Mucosa of descending colon (tissue), 3 donors: ENCODE measurements at places on chromosomes 3 and 15.

- DNase-seq, result no peak
Measured at GRCh38 chr15:46552316-46552715, 917.5 kb downstream of the SQOR start.

- DNase-seq, result no peak
Measured at GRCh38 chr15:69232765-69233164, 65.9 kb upstream of the PAQR5 start.

- no peak for DNase-seq
Measured at GRCh38 chr15:57165992-57166391, 210.3 kb upstream of the CGNL1 start.

- DNase-seq, result peak; percentile 44
Measured at GRCh38 chr15:71136793-71137518, 21.7 kb downstream of the THSD4 start.

DNA sequence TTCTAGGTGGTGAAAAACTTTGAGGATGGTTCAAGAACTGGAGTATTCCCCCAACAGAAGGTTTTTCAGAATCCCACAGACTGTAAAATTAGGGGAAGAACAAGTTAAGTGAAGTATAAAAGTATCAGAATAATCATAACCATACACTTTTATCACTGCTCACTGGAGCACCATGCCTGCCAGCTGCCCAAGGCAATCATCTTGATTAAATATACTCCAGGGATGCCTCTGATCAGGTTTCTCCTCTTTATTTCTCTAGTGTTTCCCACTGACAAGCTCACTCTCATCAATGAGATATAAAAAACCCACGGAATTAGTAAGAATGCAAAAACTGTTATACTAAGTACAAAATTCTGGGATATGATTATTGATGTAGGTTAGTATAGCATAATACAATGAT is 108.0 kb downstream of the STAG1 start:
- no peak for DNase-seq

DNA sequence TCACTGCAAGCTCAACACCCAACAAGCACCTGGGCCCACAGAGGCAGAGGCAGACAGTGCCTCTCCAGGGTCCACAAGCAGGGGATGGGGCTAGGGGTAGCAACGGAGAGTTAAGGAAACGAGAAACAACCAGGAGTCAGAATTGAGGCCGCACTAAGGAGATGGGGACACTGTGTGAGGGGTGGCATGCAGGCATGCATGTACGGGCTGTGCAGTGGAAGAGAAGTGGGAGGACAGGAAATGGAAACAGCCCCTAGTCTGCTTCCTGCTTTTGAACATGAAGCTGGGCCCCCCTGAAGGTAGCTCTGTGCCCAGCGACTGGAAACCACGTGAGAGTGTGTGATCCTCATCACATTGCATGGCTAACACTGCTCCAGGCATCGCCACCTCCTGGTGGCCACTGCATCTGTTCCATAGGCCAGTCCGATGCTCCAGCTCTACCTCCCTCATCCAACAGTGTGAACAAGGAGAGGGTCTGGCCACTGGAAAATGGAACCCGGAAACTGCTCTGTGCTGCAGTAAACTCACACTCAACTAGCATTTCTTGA is 44.0 kb downstream of the XXYLT1 start:
- peak; percentile 22 for DNase-seq

- no peak for DNase-seq
Measured at GRCh38 chr3:43906849-43907507, 216.2 kb downstream of the ABHD5 start.

DNA sequence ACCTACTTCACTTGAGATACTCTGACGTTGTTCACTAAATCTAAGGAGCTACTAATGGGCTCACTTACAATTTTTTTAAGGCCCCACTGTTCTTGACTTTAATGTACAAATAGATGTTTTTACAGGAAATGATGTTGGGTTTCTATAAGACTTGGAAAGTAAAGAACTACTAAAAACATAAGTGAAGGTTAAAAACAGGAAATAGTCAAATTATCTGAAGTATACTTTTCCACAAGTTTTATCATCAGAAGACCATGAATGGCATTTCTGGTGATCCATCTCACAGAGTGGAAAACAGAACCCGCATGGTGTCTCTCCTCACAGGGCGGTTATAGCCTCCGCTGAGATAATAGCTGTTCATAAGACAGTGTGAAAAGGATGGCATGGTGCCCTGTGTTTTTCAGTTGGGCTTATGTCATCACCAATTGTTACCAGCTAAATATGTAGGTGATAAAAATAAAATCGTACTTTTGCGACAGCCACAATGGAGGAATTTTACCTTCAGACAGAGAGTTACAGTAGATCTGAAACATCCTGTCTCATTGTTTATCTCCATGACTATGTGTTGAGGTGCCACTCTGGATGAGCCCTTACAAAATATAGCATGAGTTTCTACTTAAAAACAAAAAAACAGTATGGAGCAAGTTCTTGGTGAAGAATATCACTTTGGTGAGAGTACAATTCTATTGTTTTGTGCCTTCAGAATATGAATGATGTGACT is 462.4 kb downstream of the RAP2B start:
- DNase-seq, result no peak

DNA sequence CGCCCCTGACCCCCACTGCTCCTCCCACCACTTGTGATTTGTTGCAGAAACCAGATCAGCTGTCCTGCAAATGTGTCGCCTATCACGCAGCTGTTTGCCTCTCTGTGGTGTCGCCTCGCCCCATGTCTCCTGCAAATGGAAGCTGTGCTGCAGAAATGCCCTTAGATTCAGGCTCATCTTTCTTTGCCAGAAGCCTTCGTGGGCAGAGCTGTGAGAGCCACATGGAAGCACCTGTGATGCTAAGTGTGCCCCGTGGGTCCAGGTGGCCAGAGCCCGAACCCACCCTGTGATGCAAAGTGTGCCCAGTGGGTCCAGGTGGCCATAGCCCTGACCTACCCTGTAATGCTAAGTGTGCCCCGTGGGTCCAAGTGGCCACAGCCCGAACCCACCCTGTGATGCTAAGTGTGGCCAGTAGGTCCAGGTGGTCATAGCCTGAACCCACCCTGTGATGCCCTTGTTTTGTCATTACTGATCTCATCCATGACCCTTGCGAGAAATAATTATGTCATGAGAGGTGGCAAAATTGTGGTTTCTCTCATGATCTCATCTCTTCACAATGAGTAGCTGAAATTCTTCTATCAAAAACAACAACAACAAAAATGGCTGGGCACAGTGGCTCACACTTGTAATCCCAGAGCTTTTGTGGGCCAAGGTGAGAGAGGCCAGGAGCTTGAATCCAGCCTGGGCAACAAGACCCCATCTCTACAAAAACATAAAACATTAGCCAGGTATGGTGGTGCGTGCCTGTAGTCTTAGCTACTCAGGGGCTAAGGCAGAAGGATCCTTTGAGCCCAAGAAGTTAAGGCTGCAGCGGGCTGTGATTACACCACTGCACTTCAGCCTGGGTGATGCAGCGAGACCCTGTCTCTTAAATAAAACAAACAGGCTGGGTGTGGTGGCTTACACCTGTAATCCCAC is 187.4 kb downstream of the GOLGA6L6 start:
- peak; percentile 52 for DNase-seq

DNA sequence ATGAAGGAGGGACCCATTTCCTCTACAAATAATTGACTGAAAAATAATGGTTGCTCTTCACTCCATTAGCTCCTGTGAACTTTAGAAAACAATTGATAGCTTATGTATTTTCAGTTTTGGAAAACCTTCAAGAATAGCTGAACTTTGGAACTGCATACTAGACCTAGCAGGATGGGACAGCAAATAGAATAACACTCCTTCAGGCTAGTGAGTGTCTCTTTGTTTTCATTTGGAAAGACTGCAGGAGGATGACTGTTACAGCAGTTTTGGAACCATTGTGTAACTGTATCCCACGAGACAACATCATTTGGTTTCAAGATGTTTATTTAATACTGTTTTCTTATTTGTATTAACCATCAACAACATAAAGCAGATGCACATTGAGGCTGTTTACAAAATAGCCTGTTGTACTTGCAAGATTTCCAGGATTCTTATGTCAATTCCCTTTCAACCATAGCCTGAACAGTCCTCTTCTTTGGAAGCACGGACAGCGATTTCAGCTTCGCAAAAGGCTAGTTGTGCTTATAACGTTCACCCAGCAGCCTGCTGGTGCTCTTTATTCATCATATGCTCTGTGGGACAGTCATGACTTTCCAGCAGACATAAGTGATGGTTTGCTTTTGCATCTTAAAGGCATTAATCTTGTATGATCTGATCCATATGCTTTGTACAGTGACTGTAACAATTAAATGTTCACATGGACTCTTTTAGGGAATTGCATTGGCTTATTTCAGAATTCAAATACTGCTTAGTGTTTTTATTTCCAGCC is 335.5 kb downstream of the IL5RA start:
- no peak for DNase-seq

DNA sequence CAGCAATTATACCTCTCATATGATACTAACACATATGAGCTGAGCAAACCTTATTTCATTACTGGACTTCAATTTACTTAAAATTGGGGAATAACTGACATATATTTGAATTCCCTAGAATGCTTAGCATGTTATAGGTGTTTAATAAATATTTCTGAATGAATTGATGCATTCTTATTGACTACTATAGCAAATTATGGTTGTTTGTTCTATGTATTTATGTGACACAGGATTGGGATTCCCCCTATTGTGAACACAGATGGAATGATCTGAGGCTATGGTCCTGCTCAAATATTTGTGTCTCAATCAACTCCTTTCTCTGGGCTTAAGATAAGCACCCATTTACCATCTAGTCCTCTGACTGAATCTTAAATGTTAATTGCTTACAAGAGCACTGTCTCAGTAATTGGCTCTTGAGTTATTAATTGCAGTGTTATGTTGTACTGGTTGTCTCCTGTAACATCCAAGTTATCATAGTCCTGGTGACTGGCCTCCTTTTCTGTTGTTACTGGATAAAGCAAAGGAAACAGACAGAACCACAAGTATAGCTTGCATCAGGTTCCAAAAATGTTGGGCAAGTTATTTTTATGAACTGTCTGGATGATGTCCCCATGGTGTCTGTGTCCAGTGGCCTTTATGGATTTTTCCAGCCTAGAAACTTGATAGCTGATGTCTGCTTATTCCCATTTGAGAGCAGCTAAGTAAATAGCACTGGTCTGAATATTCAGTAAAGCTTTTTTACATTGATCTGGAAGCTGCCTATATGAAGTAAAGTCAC is 2.3 kb upstream of the UACA start:
- no peak for DNase-seq

- DNase-seq, result no peak
Measured at GRCh38 chr15:87045746-87046145, 966.1 kb downstream of the AGBL1 start.

GRCh38 chr3:54940971-54941370 is 13.1 kb upstream of the LRTM1 start:
- DNase-seq, result no peak

DNA sequence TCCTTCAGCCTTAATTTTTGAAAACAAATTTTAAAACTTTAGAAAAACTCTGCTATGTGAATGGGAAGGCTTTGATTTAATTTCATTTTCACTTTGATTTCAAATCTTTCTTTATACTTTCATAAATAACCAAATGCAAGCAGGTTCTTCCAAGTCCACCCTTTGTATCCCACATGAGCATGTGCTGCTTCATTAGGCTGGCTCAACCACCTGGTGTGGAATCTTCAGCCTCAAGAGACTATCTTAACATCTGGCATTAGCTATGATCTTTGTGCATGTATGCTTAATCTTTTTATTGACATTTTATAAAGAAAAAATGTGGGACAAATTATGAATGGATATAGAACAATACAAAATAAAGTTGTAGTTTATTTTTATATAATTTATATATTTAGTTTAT is 81.8 kb upstream of the MLF1 start:
- DNase-seq, result no peak

DNA sequence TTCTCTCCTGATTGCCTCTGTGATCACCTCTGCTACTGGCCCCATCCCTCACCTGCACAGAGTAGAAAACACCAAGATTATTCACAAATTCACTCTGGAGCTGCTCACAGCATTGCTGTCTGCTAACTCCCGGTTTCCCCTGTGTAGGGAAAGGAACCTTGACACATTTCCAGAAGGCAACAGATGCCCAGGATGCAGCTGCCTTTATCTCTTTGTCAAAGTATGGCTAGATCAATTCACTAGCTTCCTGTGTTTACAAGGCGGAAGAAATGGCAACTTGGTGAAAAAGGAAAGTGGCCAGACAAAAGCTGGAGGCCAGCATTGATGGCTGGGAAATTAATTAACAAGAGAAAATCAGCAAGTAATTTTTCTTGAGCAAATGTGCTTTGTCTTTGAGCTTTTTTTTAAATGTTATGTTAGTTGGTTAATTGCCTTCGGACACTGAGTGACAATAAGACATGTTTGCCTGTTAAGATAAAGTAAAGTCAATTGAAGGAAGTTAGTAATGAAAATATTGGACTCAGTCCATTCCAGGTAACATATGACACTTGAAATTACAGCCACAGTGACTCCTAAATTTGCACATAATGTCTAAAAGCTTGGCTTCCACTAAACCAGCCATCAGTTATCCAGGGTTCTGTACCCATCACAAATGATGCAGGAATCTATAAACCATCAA is 394.6 kb upstream of the IL12A start:
- no peak for DNase-seq

DNA sequence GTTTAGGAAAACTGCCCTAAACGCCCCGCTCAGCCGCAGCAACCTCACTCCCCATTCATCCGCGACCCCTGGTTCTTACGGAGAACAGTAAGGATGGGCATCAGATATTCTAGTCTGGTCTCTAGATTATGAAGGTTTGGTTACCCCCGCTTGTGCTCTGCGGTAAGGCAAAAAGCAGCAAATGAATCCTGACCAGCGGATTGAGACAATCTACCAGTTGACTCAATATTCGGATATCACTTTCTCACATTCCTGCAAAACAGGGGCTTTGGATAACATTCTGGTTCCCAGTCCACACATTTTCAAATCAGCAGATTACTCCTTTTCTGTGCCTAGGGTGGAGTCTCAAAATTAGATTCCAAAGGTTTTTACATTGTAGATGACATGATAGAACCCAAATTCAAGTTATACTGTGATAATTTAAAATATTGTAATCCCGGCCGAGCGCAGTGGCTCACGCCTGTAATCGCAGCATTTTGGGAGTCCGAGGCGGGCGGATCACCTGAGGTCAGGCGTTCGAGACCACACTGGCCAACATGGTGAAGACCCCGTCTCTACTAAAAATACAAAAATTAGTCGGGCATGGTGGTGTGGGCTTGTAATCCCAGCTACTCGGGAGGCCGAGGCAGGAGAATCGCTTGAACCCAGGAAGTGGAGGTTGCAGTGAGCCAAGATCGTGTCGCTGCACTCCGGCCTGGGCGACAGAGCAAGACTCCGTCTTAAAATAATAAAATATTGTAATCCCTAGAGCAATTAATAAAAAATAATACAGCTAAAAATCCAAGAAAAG is 1.1 kb upstream of the CYFIP1 start:
- no peak for DNase-seq

DNA sequence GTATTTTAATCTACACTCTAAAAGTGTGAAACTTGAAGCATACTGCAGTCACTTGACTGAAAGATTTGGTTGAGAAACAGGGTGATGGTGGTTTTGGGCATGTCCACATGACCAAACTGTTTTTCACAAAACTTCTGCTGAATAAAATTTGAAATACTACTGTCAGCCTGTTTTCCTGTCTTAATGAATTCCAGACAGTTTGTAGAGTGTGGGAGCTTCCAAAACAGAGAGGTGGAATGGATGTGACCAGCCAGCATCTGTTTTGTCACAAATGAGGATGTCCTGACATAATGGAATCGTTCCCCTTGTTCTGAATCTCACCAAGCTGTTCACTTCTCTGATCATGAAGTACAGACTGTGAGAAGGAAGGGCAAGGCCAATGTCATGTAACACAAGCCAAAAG is 11.8 kb downstream of the MITF start:
- DNase-seq, result no peak

- DNase-seq, result peak; percentile 66
Measured at GRCh38 chr3:16337856-16338540, 73.0 kb downstream of the OXNAD1 start.
